ENCODE measurements at places on chromosomes 11 and 22.

- no peak for DNase-seq
Observed at GRCh38 chr11:70725278-70725677, 326.9 kb downstream of the CTTN start.

- no peak for DNase-seq
Observed at GRCh38 chr11:46524201-46524770, 69.5 kb downstream of the AMBRA1 start.

DNA sequence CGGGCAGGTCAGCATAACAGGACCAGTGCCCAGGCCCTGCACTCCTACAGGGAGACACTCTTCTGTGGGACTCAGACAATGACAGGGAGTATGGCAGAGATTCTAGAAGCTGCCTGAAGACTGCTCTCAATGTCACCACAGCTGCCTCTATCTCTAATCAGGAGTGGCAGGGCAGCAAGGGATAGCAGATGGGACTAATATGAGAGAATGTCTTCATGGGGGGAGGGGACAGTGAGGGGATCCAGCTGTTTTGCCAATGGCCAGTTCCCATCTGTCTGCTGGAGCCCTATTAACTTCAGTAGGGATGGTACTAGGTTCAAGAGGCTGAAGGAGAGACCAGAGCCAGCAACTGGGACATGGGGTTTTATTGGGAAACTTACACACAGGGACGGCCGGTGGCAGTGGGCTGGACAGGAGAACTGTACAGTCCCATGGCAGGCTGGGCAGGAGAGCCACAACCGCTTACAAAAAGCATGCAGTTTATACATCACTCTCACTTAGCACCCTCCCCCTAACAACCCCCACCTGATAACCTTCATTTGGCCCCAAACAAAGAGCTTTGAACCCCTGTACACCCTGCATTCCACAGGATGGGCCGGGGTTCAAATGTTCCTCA, 2.5 kb upstream of the CD82 start:
- DNase-seq, result no peak

DNA sequence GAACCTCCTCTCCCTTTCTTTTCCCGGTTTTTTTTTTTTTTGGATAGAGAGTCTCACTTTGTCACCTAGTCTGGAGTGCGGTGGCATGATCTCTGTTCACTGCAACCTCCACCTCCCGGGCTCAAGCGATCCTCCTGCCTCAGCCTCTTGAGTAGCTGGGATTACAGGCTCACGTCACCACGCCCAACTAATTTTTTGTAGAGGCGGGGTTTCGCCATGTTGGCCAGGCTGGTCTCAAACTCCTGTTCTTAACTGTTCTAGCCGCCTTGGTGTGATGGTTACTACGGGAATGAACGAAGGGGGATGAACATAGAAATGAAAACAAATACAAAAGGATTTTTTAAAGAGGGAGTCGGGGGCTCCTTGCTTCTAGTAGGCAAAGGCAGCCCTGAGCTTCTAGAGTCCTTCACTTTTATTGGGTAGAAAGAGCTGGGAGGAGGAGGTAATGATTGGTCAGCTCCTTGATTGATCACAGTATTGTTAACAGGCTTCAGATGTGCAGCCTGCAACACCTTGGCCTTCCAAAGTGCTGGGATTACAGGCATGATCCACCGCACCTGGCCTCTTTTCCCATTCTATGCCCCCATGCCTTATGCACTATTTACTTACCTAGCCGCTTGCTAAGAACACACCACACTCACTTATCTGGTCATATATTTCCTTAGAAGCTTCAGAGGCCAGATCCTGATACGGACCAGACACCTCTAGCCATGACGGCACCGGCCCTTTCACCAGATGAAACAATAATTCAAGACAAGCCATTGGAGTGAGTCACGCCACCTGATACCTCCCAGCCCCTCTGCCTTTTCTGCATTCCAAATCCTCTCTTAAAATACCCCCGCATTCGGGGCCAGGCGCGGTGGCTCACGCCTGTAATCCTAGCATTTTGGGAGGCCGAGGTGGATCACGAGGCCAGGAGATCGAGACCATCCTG, 20.7 kb downstream of the SUSD2 start:
- no peak for DNase-seq
